NCI-H146 (cell line): ENCODE measurements at places on chromosomes 13 and 19.
A peak's percentile ranks its signal among the peaks of the same experiment; 100 is the strongest.

- DNase-seq = no peak
Observed at GRCh38 chr19:17721821-17722220, 2.5 kb downstream of the MAP1S start.

DNA sequence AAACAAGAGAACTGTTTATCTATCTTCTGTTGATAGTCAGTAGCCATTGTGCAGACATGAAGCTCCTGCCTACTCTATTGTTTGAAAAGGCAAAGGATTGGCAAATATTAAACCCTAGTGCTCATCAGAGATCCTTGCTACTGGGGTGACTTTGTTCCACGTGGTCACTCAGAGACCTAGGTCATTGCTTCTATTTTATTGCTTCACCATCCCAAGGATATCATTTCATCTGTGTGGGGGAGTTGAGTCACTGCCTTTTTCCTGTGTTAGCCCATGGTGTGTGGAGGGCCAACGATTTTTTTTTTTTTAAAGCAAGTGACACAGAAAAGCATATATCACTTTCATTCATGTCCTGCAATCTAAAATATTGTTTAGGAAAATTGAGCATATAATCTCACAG is 254.1 kb upstream of the RXFP2 start:
- no peak for DNase-seq

- DNase-seq = no peak
Observed at GRCh38 chr13:112977091-112977490, 8.1 kb downstream of the MCF2L start.

DNA sequence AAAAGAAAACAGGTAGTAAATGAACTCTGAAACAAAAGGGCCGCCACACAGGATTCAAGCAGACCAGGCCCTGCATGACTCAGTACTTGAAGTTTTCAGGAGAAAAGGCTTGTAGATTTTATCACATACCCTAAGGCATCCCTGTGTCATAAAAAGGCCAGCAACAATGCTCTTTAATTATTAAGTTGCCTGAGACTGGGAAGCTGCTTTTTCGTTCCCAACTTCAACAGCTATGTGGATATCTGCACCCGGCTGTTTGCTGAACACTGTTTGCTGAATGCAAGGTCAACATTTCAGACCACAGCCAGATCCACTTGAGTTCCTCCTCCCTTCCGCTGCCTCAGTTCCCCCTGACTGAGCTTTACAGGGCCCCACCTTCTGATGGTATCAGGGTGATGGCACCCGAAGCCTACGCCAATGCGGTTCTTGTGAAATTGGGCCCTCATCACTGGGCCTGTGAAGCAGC is 6.1 kb upstream of the ECH1 start:
- no peak for DNase-seq

- DNase-seq = no peak
Observed at GRCh38 chr13:23098161-23098907, 82.4 kb upstream of the SGCG start.

DNA sequence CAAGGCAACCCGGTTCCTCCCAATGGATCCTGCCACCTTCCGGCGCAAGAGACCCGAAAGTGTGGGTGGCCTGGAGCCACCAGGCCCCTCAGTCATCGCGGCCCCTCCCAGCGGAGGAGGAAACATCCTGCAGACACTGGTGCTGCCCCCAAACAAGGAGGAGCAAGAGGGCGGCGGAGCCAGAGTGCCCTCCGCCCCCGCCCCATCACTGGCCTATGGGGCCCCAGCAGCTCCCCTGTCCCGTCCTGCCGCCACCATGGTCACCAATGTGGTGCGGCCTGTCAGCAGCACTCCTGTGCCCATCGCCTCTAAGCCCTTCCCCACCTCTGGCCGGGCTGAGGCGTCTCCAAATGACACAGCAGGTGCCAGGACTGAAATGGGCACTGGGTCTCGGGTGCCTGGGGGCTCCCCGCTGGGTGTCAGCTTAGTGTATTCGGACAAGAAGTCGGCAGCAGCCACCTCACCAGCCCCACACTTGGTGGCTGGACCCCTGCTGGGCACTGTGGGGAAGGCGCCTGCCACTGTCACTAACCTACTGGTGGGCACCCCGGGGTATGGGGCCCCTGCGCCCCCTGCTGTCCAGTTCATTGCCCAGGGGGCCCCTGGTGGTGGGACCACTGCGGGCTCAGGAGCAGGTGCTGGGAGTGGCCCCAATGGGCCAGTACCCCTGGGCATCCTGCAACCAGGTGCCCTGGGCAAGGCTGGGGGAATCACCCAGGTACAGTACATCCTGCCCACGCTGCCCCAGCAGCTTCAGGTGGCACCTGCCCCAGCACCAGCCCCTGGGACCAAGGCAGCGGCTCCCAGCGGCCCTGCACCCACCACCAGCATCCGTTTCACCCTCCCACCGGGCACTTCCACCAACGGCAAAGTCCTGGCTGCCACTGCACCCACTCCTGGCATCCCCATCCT is 11.2 kb upstream of the PRR19 start:
- no peak for DNase-seq

GRCh38 chr13:95260031-95260525 is 41.2 kb downstream of the ABCC4 start:
- DNase-seq = no peak

- peak; percentile 27 for DNase-seq
Observed at GRCh38 chr19:8336072-8336569, 6.9 kb downstream of the KANK3 start.

DNA sequence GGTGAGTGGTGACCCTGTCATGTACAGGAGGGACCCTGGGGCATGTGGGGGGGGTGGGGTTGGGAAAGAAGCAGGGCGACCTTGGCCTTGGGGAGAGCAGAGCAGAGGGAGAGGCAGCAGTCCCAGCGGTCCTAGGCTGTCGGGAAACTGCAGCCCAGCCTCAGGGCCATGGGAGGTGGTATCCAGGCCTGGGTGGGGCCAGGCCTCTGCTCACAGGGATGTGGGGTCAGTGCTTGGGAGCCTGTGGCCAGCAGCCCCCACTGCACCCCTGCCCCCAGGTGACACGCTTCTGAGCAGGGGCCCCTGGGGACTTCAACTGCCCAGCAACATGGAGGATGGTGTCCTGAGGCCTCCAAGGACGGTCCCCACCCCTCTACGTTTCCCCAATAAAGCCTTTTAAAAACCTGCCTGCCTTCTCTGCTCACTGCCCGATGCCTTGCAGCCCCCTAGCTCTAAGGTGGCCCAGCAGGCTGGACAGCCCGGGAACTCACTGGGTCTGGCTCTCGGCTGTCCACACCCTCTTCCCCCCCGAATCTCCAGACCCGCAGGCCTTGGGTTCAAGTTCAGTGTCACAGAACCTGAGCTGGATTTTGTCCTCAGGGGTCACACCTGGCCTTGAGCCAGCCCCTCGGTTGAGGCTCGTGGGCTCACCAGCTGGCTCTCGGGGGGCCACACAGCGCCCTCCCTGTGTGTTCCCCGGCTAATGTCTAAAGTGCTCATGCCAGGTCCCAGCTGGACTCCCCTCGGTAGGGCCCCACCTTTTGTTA is 6.9 kb downstream of the PNKP start:
- DNase-seq = no peak

- DNase-seq = no peak
Observed at GRCh38 chr13:101412076-101412475, 4.2 kb downstream of the NALCN start.

GRCh38 chr19:56991912-56992311 is 127.9 kb upstream of the USP29 start:
- no peak for DNase-seq

DNA sequence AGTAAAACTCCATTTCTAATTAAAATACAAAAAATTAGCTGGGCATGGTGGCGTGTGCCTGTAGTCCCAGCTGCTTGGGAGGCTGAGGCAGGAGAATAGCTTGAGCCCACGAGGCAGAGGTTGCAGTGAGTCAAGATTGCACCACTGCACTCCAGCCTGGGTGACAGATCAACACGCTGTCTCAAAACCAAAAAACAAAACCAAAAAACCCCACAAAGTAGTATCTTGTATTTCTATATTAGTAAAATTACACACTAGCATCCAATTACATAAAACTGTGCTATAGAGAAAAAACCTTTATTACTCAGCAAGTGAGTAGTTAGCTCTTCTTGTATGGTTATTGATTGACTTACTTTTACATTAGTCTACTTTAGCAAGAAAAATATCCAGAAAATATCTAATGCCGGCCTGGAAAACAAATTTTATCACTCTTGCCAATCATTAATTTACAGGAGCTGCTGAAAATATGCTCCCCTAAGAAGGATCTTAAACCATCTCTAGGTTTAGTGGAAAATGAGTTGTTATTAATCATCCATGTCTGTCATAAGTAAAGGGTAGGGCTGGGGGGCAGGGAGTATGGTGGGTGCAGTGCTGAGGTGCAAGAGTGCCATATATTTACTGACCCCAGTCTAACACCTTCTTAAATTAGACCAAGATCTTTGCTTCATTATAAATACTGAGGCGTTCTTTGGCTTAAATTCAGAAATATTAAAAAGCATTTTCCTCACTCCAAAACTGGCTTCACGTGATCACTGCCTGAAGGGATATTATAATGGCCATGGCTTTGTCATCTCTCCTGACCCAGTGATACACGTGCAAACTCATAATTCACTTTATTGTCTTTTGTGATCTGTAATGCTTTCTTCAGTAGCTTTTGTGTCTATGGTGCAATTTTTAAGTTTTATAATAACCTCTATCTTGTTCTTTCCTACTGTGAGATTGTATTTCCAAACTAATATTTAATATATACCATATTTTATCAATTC is 44.1 kb downstream of the UBL3 start:
- DNase-seq = no peak

GRCh38 chr13:78465250-78465649 is 138.1 kb downstream of the POU4F1 start:
- no peak for DNase-seq

- DNase-seq = no peak
Observed at GRCh38 chr13:106498158-106498557, 37.3 kb downstream of the EFNB2 start.

- peak; percentile 97 for DNase-seq
Observed at GRCh38 chr19:42217520-42218437, at the start of gene DEDD2. Gene DEDD2 (minus strand): TSS chr19:42217677. CDS start chr19:42217007, 670 bp downstream.

DNA sequence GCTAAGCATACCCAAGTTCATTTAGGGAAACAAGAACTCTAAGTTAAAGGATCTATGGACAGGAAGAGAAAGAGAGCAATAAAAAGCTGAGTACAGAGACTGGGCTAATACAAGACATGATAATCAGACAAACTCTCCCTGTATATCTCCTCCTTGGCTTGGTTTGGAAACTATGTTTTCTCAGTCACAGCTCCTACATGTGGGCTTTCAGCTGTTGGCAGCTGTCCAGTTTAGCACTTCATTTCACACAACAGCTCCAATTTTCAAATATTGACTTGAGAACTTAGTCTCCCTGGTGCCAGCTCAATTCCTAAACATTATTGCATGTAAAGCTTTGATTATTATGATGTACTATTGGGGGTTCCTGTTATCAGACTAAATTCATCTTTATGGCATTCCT is 222.8 kb upstream of the OBI1 start:
- peak; percentile 95 for DNase-seq
